ENCODE measurements at places on chromosomes 5 and 9. TPM values are rescaled to one million over a fixed set of nuclear protein-coding genes. Genes with fewer than 3 reads are reported as not detected.

DNA sequence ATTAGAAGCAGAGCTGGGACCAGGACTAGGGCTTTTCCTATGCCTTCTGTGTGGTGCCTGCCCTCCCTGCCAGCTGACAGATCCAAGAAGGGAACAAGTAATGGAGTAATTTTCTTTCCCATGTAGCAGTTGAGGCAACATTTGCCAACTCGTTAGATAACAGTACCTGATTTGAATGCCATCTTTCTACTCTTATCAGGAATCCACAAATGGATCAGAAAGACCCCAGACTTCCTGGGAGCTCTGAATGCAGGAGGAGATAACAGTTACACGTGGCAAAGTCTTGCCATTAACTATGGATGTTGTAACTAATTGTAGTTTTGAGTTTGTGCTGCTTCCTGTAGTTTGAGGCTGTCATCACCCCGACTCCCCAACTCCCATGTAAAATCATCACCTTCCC is 39.2 kb downstream of the RCL1 start:
- no peak for DNase-seq

Gene TRIP13
- 6.5 TPM for total RNA-seq

Gene PRLR
- total RNA-seq = 3.6 TPM

GRCh38 chr9:36092509-36093215 is 43.9 kb upstream of the GLIPR2 start:
- DNase-seq = no peak

DNA sequence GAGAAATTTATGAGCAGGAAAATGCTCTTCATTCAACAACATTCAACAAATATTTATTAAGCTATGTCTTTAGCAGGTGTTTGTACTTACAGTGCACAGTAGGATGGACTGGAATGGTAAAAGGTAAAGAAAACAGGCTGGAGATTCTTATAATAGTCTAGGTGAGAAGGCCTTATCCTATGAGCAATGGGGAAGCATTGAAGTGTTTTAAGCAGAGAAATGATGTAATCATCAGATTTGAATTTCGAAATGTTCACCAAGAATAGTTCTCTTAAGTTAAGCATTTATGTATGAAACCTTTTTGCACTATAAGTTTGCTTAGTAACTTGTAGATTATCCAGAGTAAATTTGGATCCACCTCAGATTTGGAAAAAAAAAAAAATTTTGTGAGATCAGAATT is 209.3 kb downstream of the NR3C1 start:
- DNase-seq = no peak

Gene CCL21
- total RNA-seq = 11.9 TPM

Gene ARID3C
- total RNA-seq = not detected

- DNase-seq = no peak
Measured at GRCh38 chr5:87392170-87392569, 20.6 kb downstream of the CCNH start.

DNA sequence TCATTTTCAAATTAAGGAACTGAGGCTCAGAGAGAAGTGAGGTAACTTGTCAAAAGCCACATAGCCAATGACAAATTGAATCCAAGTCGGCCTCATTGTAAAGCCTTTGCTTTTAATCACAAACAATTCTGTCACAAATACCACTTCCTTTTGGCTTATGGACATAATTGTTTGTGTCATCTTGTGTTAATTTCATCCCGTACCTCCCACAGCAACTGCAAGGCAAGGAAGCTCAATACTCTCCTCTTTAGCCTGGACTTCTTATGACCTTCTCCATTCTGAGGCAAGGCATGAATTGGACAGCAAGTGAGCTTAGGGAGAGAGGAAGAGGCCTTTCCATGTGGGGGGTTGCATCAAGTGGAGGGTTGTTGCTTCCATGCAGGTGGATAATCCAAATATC is 62.2 kb upstream of the SLC2A8 start:
- DNase-seq = peak; percentile 75

GRCh38 chr5:14932902-14933469 is 61.4 kb upstream of the ANKH start:
- DNase-seq = no peak

DNA sequence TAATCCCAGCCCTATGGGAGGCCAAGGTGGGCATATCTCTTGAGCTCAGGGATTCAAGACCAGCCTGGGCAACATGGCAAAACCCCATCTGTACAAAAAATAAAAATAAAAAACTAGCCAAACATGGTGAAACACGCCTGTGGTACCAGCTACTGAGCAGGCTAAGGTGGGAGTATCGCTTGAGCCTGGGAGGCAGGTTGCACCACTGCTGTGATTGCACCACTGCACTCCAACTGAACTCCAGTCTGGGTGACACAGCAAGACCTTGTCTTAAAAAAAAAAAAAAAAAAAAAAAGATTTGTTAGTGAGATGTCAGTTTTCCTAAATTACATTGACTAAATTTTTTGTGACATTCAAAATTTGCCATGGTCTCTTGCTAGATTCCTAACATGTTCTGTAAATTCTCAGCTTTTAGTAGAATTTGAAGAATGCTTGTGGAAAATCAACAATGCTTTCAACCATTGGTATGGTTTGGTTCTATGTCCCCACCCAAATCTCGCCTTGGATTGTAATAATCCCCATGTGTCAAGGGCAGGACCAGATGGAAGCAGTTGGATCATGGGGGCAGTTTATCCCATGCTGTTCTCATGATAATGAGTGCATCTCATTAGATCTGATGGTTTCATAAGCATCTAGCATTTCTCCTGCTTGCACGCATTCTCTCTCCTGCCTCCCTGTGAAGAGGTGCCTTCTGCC is 236.1 kb downstream of the ARRDC3 start:
- DNase-seq = no peak

GRCh38 chr5:87340716-87341115 is 72.0 kb downstream of the CCNH start:
- DNase-seq = no peak

Gene PCDHGB3
- 4.3 TPM for total RNA-seq

Gene PGM5
- total RNA-seq = 13.8 TPM

- no peak for DNase-seq
Measured at GRCh38 chr5:129945774-129946270, 41.6 kb downstream of the CHSY3 start.

GRCh38 chr5:9388941-9389674 is 156.8 kb downstream of the SEMA5A start:
- no peak for DNase-seq

Gene SCGB3A2
- not detected for total RNA-seq

DNA sequence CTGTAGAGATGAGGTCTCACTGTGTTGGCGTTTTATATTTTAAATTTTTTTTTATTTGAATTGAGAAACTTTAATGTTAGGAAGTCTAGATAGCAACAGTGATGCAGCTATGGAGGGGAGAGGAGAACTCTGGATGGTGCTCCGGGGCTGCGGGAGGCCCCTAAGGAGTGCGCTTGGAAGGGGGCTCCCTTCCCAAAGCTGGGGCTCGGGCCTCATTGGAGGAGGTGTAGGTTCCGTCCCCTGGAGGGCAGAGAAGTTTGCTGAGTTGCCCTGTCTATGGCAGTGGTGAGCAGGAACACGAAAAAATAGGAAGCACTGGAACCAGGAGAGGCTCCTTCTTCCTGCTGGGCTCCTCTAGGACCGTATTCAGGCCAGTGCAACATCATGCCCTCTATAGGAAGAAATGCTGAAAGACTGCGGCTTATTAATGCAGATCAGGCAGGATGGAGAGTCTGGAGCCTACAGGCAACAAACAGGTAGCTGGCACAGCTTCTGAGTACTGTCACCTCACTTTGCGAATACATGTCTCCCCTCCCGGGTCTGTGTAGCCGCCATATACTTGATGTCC is 16.1 kb downstream of the AHRR start:
- no peak for DNase-seq

Data from skin of body (tissue), 3 donors.